ENCODE measurements at places on chromosomes 16 and 17.

DNA sequence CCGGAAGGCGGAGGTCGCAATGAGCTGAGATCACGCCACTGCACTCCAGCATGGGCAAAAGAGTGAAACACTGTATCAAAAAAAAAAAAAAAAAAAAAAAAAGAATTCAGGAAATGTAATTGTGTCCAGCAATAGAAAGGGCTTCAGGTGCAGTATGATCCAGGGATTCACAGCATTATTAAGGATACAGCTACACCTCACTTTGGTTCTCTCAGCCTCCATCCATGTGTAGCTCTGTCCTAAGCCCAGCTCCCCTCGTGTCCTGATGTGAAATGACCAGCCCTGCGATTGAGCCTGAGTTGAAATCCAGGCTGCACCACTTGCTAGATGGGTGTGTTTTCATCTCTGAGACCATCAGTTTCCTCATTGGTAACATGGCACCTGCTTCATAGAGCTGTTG lies 3.0 kb downstream of the SLC5A10 start:
- no peak for DNase-seq

DNA sequence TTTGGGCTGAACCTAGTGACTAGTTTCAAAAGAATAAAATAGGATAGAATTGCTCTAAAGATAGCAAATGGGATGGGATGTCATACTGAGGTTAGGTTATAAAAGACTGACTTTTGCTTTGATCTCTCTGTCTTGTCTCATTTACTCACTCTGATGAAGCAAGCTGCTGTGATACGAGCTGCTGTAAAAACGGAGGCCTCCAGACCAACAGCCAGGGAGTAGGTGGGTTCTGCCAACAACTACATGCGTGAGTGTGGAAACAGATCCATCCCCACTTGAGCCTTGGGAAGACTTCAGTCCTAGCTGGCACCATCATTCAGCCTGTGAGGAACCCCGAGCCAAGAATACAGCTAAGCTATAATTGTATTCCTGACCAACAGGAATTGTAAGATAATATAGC lies 373.9 kb upstream of the CA10 start:
- DNase-seq = no peak

GRCh38 chr16:75012380-75013081 lies 13.7 kb downstream of the ZNRF1 start:
- no peak for DNase-seq

- DNase-seq = no peak
Measured at GRCh38 chr17:43210576-43210975, 1.1 kb upstream of the TMEM106A start.

DNA sequence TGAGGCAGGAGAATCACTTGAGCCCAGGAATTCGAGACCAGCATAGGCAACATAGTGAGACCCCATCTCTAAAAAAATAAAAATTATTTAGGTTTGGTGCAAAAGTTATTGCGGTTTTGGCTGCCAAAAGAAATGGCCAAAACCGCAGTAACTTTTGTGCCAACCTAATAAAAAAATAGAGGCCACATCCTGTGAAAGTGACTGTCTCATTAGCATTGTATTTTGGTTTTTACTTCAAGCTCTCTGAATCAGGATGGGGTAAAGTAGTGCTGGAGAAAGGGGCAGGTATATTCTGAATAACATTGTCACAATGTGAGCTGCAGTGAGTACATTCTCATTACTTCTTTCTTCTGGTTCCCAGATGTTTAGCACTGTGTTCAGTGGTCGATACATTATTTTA lies 36.0 kb downstream of the ATP6V0A1 start:
- no peak for DNase-seq

DNA sequence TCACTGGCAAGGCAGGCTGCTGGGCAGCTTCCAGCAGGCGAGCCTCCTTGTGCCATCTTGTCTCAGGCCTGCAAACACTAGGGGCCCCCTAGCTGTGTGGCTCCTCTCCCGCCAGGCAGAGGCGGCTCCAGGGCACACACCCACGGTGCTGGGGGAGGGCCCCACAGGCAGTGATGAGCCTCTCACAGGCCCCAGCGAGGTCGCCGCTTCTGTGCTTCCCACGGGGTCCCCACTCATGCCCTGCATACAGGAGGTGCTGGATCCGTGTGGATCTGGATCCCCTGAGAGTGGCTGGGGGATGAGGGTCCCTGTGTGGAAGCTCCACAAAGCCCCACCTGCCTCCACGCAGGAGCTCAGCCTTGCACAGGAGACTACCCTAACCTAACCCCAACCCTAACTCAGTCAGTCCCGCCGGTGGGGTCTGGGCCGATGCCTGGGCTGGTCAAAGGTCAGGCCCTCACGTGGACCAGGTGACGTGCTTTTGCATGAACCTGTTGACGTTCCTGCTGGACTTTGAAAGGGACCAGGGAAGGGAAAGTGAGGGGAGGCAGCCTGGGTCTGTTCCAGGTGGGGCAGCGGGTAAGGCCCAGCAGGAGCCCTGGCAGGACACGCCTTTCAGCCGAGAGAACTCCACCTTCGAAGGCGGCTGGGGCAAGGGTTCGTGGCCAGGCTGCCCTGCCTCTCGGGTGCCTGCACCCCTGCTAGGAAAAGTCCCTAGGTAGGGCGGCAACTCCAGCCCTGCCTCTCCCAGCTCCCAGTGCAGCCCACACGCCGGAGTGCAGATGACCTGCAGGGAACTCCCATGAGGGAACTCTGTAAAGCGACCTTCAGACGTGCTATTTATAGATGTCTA lies 5.2 kb downstream of the SECTM1 start:
- DNase-seq = no peak

Measured in SW 1271 (cell line).